ENCODE measurements at places on chromosomes 3 and 15.
A peak's percentile ranks its signal among the peaks of the same experiment; 100 is the strongest.

- DNase-seq = no peak
Measured at GRCh38 chr3:10460951-10461545, 44.3 kb downstream of the ATP2B2 start.

DNA sequence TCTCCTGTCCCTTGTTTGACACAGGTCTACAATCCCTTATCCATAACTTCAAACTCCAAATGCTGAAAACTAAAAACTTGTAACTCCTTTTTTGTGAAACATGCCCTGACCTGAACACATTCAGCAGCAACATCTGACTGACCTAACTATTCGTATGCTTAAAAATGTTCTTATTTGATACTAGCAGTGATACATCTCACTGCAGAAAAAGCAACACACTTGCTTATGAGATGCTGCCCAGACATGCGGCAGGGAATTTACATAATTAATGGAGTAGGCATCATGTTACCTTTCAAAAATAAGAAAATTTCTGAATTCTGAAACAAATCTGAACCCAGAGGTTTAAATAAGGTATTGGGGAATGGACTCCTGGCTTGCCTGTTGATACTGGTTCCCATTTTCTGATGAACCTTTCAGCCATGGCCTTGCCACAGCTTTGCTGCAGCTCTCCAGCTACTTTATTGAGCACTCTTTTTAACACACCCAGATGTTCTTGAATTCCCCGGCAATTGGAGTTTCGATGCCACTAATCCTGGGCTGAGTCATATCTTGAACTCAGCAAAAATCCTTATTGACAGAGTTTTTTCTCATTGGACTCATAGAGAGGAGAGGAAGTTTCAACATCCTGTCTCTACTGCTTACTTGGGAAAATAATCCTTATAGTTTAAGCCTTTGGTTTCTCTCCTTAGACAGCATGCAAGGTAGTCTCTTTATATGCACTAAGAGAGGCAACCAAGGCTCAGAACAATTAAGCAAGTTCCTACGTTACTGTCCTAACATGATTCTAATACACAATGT is 296.6 kb upstream of the LMCD1 start:
- peak; percentile 86 for DNase-seq

DNA sequence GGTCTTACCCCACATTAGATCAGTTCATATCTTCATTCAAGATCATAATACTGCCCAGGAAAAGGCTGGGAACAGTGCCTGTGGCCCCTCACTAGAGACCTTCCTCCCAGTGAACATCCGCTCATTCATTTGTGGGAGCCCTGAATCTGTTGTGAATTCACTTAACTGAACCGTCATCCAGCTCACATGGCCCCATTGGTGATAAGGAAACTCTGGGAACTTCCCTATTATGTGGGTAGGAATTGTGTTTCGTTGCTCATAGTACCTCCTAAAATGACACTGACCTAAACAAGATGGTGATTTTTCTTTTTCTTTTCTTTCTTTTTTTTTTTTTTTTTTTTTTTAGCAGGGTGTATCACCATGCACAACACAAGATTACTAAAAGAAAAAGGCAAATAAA is 6.8 kb upstream of the MESP2 start:
- no peak for DNase-seq

GRCh38 chr3:151631946-151632345 is 101.8 kb upstream of the AADACL2 start:
- DNase-seq = no peak

DNA sequence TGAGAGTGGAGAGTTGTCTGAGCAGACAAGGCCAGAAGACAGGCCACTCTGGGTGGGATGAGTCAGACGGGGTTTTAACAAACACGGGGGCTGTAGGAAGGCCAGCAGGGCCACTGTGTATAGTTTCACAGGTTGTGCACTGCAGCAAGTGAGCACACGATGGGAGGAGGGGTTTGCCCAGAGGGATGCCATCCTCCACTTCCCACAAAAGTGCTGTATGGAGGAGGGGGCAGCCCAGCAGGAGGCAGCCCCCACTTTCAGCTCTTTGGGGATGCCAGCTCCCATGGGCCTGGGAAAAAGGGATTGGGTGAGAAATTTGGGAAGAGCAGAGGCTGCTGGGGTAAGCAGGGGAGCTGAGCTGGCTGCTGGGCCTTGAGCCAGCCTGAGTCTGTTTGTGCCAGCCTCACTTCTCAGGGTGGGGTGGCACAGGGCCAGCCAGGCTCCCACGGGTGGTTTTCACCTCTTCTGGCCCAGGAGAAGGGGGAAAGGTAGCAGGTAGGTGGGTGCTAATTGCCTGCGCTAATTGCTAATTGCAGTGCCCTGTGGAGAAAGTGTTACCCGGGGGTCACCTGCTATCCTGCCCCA is 6.7 kb downstream of the ZBTB47 start:
- no peak for DNase-seq

GRCh38 chr3:184338511-184338945 is 1.1 kb downstream of the FAM131A start:
- peak; percentile 41 for DNase-seq

- DNase-seq = no peak
Measured at GRCh38 chr3:183468424-183468823, 40.0 kb upstream of the MCF2L2 start.

DNA sequence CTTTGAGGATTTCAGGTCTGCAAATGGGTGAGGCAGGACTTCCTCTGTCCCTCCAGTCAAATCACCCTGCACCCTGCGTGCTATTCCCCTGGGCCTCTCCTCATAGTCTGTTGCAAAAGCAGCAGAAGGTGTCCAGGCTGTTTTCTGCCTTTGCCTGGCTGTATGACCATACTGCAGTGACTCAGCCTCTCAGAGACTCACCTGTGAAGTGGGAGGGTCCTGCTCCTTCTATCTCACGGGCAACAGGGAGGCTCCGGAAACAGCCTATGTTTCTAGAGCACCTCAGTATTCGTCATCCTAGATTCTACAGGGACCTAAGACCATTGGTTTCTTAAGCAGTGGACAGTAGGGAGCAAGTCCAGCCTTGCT is 216.4 kb downstream of the TLE3 start:
- DNase-seq = no peak

- no peak for DNase-seq
Measured at GRCh38 chr3:108171106-108171505, 51.1 kb downstream of the IFT57 start.

GRCh38 chr3:5110337-5110736 is 11.8 kb upstream of the ARL8B start:
- no peak for DNase-seq

- DNase-seq = no peak
Measured at GRCh38 chr3:65231544-65231943, 543.7 kb upstream of the ADAMTS9 start.

- DNase-seq = no peak
Measured at GRCh38 chr3:34569437-34569836, 771.0 kb downstream of the PDCD6IP start.

DNA sequence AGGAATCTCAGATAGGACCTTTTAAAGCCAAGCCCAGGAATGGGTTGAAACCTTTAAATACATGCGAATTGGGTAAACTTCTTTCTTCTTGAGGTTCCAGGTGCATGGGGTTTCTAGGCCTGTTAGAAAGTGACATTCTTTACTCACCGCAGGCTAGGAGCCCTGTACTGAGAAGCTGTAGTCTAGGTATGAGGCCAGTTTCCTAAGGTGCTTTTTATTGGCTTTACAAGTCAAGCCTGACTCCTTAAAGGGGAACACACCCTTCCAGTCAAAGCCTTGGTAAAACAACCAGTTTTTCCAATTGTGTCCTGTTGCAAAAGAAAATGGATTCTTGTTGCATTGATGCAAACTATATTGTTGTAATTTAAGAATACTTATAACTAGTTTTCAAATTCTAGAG is 76.1 kb upstream of the ATP11B start:
- DNase-seq = no peak

Measured in fibroblast of skin of back (primary cell).